Fibroblast of lung (primary cell): ENCODE measurements at places on chromosomes 7 and 10. TPM values are rescaled to one million over a fixed set of nuclear protein-coding genes. Genes with fewer than 3 reads are reported as not detected.

GRCh38 chr7:35805876-35806275 lies 5.0 kb downstream of the SEPTIN7 start:
- no peak for DNase-seq

- no peak for DNase-seq
Measured at GRCh38 chr10:99248824-99249223, 13.2 kb upstream of the HPSE2 start.

DNA sequence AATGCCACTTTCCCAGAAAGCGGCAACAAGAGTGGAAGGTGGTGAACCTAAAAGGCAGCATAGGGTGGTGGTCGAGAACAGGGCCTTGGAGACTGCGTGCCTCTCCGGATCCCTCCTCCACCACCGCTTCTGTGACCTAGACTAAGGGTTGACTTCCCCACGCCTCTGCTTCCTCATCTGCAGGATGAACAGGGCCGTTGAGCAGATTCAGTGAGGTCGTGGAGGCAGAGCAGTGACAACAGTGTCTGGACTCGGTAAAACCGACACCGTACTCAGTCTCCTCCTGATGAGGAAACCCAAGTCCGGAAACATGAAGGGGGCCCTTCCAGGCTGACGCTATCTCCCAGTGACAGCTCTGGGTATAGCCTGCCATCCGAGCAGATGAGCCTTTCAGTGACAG lies 162.6 kb downstream of the CELF2 start:
- DNase-seq = no peak

DNA sequence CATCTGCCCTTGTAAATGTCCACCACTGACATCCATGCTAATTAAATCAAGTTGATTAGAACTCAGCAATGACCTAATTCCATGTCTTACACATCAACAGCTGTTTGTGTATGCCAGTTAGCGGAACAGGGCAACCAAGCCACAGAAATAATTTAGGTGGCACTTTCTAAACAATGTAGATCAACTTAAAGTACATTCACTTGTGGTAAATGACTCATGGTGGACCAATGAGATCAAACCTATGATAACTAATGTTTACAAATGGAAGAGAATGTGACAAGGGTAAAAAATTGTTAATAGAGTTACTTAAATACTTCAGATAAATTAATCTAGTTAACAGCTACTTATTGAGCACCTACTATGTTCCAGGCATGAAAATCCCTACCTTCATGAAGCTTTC lies 63.1 kb upstream of the ICA1 start:
- no peak for DNase-seq

- no peak for DNase-seq
Measured at GRCh38 chr10:1738950-1739349, 1.6 kb upstream of the ADARB2 start.

GRCh38 chr10:131855461-131856401 lies 45.1 kb upstream of the PPP2R2D start:
- no peak for DNase-seq

- no peak for DNase-seq
Measured at GRCh38 chr10:16348891-16349290, 87.9 kb upstream of the PTER start.

- DNase-seq = peak; percentile 95
Measured at GRCh38 chr10:33136781-33137180, 178.8 kb upstream of the ITGB1 start.

DNA sequence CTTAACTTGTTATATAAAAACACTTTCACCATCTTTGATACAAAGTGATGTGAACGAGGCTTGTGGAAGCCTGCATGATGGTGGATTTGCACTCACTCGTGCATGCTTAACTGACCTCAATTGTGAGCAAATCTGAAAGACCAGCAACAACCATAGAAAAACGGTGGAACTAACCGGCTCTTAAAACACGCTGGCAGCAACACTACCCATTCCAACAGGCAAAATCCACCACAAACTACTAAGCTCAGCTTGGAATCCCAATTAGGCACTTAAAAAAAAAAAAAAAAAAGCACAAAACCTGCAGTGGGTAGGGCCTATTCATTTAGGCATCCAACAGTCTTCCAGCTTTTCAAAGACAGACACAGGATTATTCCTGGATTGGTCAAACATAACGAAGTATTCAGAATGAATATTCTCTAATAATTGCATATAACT lies 1.8 kb downstream of the GDI2 start:
- DNase-seq = peak; percentile 60

GRCh38 chr7:39404907-39405306 lies 161.3 kb upstream of the YAE1 start:
- DNase-seq = no peak

- DNase-seq = no peak
Measured at GRCh38 chr10:110845756-110846620, 25.7 kb upstream of the PDCD4 start.

DNA sequence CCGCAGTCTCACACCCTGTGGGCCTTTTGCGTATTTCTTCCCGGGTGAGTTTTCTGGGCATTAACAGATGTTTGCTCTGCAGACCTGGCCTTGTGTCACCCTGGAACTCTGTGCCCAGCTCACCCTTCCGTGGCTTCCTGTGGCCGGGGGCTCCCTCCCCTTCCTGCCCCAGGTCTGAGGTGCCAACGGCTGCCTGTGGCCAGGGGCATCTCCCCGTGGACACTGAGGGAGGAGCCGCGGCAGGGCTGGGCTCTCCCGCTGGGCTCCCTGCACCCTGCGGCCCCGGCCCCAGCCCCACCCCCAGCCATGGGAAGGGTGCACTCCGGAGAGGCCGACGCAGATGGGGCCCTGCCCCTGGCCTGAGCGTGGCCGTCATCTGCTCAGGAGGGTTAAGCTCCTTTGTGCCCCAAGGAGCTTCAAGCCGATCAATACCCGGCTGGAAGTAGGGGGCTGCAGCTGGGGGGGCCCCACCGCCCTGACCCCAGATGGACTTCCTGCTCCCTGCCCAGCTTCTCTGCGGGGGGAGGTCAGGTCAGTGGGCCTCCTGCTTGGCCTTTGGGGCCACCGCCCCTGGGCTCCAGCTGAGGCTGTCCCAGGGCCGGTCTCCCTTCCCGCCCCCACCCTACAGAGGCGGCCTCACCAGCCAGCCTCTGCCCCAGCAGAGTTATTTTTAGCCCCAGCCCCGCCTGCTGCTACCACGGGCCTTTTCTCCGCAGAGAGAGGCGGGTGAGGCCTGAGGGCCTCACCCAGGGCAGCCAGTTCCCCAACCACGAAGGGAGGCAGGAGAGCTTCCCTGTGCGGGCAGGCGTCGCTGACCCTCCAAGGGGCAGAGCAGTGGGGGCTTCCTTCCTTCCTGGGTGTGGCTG lies 24.2 kb downstream of the PWWP2B start:
- peak; percentile 40 for DNase-seq

BLNK gene
- 0.33 and 0.51 TPM in 2 replicates for total RNA-seq

DYNC1I1 gene
- under 0.01 and 0.17 TPM in 2 replicates for total RNA-seq

WNT8B gene
- not detected in 2 replicates for total RNA-seq

DNA sequence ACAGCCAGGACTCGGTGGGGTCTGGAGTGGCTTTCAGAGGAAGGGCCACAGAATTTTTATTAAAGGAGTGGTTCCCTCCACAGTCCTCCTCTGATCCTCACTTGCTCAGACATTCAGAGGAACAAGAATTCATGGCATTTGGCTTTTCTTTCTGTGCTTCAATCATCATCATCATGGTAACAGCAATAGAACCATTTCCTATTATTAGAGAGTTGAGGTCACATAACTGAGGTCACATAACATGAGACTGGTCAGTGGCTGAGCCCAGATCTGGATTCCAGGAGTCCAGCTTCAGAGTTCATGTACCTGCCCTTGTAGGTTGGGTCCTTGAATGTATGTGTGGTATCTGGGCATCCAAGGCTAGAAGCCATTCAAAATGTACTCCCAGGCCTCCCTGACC lies 177.3 kb upstream of the GRB10 start:
- no peak for DNase-seq

DNA sequence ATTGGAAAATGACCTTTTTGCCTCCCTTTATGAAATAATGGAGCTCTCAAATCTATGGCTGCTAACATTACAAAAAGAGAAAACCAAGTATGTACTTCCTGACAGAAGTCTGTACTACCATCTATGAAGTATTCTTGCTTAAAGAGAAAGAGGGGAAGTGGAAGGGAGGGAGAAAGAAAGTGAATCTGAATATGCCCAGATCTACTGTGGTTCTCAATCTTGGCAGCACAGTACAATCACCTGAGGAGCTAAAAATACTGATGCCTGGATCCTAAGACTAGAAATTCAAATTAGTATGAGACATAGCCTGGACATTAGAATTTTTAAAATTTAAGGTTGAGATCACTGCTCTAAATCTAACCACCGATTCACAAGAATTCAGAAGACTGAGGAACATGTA lies 85.2 kb downstream of the IGF2BP3 start:
- no peak for DNase-seq

DNA sequence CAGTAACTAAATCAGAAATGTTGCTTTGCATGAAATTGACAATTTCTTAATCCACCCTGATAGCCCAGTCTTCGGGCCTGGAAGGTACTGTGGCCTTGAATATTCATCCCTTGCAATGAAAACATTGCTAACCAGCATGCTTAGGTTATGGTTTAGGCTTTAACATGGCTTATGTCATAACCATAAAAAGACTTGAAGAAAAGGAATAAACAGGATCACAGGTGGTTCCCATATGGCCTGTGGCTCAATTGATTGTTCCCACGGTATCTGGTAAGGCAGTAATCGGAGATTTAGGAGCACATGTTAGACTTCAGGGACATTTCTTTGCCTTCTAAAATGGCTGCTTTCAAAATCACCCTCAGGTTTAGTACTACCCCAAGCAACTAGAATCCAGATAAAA lies 139.5 kb downstream of the ST7 start:
- no peak for DNase-seq

DNA sequence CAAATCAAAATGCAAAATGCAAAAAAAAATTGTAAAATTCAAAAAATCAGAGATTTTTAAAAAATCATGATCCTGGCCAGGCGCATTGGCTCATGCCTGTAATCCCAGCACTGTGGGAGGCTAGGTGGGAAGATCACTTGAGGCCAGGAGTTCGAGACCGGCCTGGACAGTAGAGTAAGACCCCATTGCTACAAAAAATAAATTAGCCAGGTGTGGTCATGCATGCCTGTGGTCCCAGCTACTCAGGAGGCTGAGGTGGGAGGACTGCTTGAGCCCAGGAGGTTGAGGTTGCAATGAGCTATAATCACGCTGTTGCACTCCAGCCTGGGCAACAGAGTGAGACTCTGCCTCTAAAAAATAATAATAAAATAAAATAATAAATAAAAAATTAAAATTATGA lies 155.8 kb upstream of the TCF7L2 start:
- DNase-seq = no peak

SHH gene
- under 0.01 TPM in 2 replicates for total RNA-seq

EBLN1 gene
- total RNA-seq = not detected in 2 replicates

DNA sequence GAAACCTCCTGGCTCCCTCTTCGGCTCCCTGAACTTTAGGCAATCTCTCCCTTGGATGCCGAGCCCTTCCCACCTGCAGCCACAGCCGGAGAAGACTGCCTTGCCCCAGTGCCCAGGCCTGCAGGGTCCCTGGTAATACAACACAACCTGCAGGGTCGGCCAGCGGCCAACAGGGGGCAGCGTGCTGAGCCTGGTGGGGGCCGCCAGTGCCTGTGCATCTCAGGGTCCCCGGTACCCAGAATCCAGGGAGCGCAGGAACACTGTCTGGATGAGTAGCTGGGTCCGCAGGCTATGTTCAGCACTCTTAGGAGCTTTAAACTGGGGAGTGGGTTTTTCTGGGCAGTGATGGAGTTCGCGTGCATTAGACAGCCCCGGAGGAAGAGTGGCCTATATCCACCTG lies 17.5 kb upstream of the C10orf71 start:
- DNase-seq = no peak

DNA sequence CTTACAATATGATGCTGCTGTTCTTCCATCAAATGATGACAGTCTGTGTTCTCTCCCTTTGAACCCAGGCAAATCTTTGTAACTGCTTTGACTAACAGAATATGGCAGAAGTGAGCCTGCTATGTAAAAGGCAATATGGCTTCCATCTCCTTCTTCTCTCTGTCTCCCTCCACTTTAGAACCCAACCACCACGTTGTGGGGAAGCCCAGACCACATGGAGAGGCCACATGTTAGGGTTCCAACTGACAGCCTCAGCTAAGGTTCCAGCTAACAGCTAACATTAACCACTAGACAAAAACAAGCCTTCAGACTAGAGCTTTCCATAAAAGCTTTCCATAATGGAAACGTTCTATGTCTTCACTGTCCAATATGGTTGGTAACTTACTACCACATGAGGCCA lies 107.7 kb downstream of the PRTFDC1 start:
- no peak for DNase-seq

- no peak for DNase-seq
Measured at GRCh38 chr7:101560856-101561255, 68.2 kb downstream of the MYL10 start.
